ENCODE measurements at places on chromosomes 16 and 17. TPM values are rescaled to one million over a fixed set of nuclear protein-coding genes. Genes with fewer than 3 reads are reported as not detected.

DNA sequence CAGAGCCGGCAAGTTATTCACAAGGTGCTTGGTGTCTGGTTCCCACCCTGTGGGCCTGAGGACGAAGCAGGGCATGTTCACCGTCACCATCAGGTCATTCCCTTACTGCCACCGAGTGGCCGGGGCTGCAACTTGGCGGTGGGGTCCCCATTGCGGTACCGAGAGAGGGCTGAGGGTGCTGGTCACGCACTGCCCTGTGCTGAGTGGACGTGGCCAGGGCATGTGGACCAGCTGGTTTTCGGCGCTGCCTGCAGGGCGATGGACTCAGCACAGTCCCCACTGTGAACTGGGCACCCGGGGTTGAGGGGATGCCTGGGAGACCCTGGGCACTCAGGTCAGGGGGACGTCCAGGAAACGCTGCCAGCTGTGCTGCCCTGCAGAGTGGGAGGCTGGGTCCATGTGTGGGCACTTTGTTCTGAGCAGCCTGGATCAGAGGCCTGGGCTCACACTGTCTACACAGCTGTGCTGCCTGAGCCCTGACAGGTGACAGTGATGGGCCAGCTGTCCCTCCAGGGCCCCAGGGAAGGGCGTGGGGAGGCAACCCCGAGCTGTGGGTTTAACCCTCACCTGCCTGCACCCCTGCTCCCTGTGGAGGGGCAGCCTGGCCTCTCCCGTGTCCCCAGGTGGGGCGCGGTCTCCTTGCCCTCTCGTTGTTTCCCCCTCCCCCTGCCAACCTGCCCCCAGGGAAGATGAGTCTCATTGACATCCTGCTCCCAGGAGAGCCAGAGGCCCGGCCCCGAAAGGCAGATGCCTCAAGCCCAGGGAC lies 39.3 kb upstream of the GNG13 start:
- no peak overlapping the region for H3K27ac ChIP-seq
- H3K4me1 ChIP-seq: no peaks in the 10 kb centered on the region
- no peaks in the 10 kb centered on the region for H3K36me3 ChIP-seq

GRCh38 chr16:67845291-67846062 lies 1.3 kb upstream of the NUTF2 start:
- H3K27me3 ChIP-seq: no peaks in the 10 kb centered on the region
- no peaks in the 10 kb centered on the region for H3K36me3 ChIP-seq
- H3K4me3 ChIP-seq: peak overlapping the region; percentile 99
- peaks cover 49% of the 10 kb centered on the region for H3K4me1 ChIP-seq
- H3K27ac ChIP-seq: peak overlapping the region; percentile 92

- no peaks in the 10 kb centered on the region for H3K36me3 ChIP-seq
- H3K27ac ChIP-seq: no peak overlapping the region
- H3K27me3 ChIP-seq: no peaks in the 10 kb centered on the region
- H3K4me3 ChIP-seq: no peak overlapping the region
- DNase-seq: no peak
These were observed 64.5 kb upstream of the RBFOX1 start for GRCh38 chr16:7268182-7268581.

DNA sequence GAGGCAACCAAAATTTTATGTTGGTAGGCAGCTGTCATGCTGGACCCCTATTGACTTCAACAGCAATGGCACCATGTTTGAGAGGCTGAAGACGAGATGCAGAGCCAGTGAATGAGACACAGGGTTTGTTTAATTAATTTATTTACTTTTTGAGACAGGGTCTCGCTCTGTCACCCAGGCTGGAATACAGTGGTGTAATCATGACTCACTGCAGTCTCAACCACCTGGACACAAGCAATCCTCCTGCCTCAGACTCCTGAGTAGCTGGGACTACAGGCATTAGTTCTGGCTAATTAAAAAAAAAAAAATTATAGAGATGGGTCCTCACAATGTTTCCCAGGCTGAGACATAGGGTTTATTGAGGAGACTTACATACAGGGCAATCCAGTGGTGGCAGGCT lies 36.2 kb upstream of the PPM1D start:
- H3K4me1 ChIP-seq: no peaks in the 10 kb centered on the region
- H3K27ac ChIP-seq: no peak overlapping the region
- H3K4me3 ChIP-seq: no peak overlapping the region
- no peaks in the 10 kb centered on the region for H3K36me3 ChIP-seq

DNA sequence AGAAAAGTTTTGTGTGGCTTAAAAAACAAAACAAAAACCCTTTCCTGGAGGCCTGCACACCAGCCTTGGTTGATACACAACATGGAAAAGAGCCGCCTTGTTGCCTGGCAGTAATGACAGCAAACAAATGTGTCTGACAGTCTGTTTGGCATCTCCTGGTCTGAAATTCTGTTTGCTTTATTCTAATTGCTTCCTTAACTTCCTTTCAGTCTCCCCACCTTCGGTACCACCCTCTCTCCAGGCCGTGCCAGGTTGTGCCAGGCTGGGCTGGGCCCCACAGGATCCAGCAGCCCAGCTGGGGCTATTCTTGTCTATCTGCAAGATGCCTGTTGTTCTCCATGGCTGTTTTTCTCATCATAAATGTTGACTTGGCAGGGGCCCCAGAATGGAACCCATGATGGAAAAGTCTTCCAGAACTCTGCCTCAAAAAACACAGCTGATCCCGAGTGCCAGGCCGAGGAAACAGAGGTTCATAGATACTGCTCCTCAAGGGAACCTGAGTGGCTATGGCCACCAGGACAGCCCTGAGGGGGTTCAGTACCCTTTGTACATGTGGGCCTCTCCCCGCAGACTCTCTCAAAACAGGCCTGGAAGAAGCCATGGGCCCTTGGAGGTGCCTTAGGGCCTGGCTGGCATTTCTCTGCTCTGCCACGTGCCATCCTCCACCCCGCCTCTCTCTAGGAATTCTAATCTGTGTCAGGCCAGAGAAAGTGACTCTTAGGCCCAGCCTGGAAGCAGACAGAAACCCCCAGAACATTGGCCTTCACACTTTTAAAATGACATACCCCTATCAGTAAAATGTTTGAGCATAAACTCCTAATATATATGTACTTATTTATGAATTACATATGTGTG lies 50.5 kb downstream of the YPEL2 start:
- DNase-seq: no peak
- no peak overlapping the region for H3K4me3 ChIP-seq
- no peaks in the 10 kb centered on the region for H3K27me3 ChIP-seq
- peaks cover 42% of the 10 kb centered on the region for H3K4me1 ChIP-seq

- H3K4me1 ChIP-seq: no peaks in the 10 kb centered on the region
- DNase-seq: no peak
- peaks cover 6% of the 10 kb centered on the region for H3K27me3 ChIP-seq
- no peak overlapping the region for H3K4me3 ChIP-seq
- H3K36me3 ChIP-seq: no peaks in the 10 kb centered on the region
- no peak overlapping the region for H3K27ac ChIP-seq
These were observed 183.0 kb downstream of the RBFOX3 start for GRCh38 chr17:79427621-79428539.

DNA sequence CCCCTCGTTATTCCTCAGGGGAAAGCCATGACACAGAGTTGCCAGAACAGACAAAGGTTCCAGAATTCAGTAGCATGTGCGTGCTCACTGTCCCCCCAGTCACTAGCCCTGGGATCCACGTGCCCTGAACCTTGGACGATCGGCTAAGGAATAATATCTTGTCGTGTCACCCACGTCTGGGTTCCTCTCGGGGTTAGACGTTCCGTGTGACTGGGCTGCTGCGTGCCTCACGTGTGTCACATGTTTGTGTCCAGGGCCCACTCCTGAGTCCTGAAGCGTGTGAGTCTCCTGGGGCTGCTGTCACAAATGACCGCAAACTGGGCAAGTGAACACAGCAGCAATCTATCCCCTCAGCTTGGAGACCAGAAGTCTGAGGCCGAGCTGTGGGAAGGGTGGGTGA lies 12.4 kb upstream of the ZNF469 start:
- H3K27ac ChIP-seq: no peak overlapping the region
- no peaks in the 10 kb centered on the region for H3K36me3 ChIP-seq
- H3K27me3 ChIP-seq: peaks cover 4% of the 10 kb centered on the region
- peak; percentile 20 for DNase-seq

The SOCS7 gene
- 23.0 TPM for total RNA-seq

The CKLF gene
- total RNA-seq: 64.9 TPM

- peak overlapping the region; percentile 85 for H3K27ac ChIP-seq
- DNase-seq: no peak
- peaks cover 73% of the 10 kb centered on the region for H3K4me1 ChIP-seq
- peaks cover 40% of the 10 kb centered on the region for H3K36me3 ChIP-seq
These were observed 10.6 kb downstream of the CALCOCO2 start for GRCh38 chr17:48841395-48841831.

The KRT36 gene
- not detected for total RNA-seq

The CPNE7 gene
- total RNA-seq: 0.35 TPM

The MYLK3 gene
- 2.0 TPM for total RNA-seq

- H3K27me3 ChIP-seq: no peaks in the 10 kb centered on the region
- H3K36me3 ChIP-seq: peaks cover 27% of the 10 kb centered on the region
- H3K4me3 ChIP-seq: no peak overlapping the region
- H3K4me1 ChIP-seq: peaks cover 30% of the 10 kb centered on the region
These were observed 6.6 kb downstream of the CANT1 start for GRCh38 chr17:79002796-79003593.

The SLC5A11 gene
- total RNA-seq: 0.27 TPM

The MYH2 gene
- 0.06 TPM for total RNA-seq

GRCh38 chr16:89123831-89124100 lies 30.1 kb downstream of the ACSF3 start:
- no peaks in the 10 kb centered on the region for H3K27me3 ChIP-seq
- H3K36me3 ChIP-seq: peaks cover 48% of the 10 kb centered on the region
- H3K27ac ChIP-seq: no peak overlapping the region

DNA sequence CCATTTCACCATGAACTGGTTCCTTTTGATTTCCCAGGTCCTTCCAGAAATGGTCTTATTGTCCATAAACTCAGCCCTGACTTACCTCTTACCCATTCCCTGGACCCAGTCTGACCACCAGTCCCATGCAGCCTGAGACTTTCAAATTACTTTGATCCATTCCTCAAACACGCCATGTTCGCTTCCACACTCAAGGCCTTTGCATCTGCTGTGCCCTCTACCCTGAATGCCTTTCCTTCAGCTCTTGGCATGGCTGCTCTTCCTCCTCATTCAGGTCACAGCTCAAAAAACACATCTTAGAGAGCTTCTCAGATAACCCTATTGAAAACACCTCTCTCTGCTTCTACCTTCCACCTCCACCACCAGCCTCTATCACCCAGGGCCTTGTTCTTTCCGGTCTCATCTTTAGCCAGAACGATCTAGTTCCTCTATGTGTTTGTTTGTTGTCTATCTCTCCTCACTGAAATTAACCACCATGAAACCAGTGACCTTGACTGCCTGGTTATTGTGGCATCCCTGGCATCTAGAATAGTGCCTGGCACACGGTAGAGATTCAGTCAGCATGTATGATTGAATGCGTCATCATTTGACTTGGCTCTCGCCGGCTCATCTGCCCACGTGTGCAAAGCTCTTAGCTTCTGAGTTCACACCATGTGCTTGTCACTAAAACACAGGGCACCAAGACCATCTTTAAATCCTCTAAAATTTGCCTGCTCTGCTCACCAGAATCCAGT lies 12.8 kb downstream of the CRYM start:
- no peaks in the 10 kb centered on the region for H3K36me3 ChIP-seq
- H3K27ac ChIP-seq: no peak overlapping the region
- H3K4me1 ChIP-seq: no peaks in the 10 kb centered on the region
- H3K4me3 ChIP-seq: no peak overlapping the region

- H3K4me3 ChIP-seq: no peak overlapping the region
- peak overlapping the region; percentile 73 for H3K27ac ChIP-seq
- no peak for DNase-seq
These were observed 26.6 kb downstream of the ITGB3 start for GRCh38 chr17:47280072-47280811.

DNA sequence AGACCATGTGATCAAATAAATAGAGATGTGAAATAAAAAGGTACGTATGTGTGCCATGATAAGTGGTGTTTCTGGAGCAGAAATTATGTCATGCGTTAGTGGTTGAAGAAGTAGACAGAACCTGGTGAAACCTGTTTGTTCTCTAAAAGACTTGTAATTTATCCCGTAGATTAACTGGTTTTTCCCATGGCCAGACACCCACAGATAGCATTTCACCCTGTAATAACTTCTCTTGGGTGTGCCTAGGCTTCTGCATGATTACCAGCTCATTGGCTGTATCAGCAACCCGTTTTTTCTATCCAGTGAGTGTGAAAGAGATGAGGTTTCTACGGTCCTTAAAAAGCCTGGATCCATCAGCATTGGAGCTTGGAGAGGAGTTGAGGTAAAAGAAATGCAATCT lies 471.3 kb downstream of the NPIPA7 start:
- H3K36me3 ChIP-seq: no peaks in the 10 kb centered on the region
- H3K27ac ChIP-seq: no peak overlapping the region
- no peak overlapping the region for H3K4me3 ChIP-seq

DNA sequence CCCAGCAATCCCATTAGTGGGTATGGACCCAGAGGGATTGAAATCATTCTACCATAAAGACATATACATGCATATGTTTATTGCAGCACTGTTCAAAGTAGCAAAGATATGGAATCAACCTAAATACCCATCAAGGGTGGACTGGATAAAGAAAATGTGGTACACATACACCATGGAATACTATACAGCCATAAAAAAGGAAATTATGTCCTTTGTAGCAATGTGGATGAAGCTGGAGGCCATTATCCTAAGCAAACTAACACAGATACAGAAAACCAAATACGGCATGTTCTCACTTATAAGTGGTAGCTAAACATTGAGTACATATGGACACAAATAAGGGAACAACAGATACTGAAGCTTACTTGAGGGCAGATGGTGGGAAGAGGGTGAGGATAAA lies 2.4 kb downstream of the KRTAP2-3 start:
- peaks cover 28% of the 10 kb centered on the region for H3K27me3 ChIP-seq
- H3K4me1 ChIP-seq: no peaks in the 10 kb centered on the region
- no peak for DNase-seq
- H3K27ac ChIP-seq: no peak overlapping the region
- no peaks in the 10 kb centered on the region for H3K36me3 ChIP-seq

GRCh38 chr17:4208238-4208637 lies 55.5 kb downstream of the ANKFY1 start:
- peaks cover 13% of the 10 kb centered on the region for H3K4me1 ChIP-seq
- no peak overlapping the region for H3K27ac ChIP-seq
- peaks cover 56% of the 10 kb centered on the region for H3K36me3 ChIP-seq
- DNase-seq: no peak

DNA sequence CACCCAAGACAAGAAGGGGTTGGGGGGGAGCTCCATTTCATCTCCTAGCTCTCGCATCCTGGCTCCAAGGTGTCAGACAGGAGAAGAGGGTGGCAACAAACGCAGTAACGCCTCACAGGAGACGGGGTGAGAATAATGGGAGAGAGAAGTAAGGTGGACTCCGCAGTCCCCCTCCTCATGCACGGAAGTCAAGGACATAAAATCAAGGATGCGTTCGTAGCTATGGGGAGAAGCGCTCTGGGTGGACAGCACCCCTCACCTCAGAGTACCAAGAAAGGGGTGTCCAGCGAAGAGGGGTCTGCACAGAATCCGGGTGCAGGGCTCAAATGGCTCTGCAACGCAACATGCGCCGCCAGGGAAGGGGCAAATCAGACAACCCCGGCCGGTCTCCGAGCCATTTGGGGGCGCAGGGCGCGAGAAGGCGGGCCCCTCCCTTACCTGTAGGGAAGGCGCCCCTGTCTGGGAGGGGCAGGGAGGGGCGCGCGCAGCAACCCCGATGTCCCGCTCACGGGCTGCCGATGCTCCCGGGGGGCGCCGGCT lies 555 bp downstream of the HDAC5 start:
- no peaks in the 10 kb centered on the region for H3K36me3 ChIP-seq
- H3K27ac ChIP-seq: peak overlapping the region; percentile 94
- peak; percentile 55 for DNase-seq
- H3K4me1 ChIP-seq: peaks cover 52% of the 10 kb centered on the region
- H3K27me3 ChIP-seq: no peaks in the 10 kb centered on the region

All from lower lobe of right lung (tissue), 2 donors.